Activated CD4-positive, alpha-beta T cell treated with anti-CD3 and anti-CD28 coated beads for 36 hours (primary cell): ENCODE measurements at places on chromosomes 1 and 21.

- peak; percentile 43 for DNase-seq
Measured at GRCh38 chr1:47231301-47232186, 481 bp downstream of the TAL1 start.

GRCh38 chr1:16961297-16962133 is 18.9 kb downstream of the MFAP2 start:
- DNase-seq: no peak

GRCh38 chr1:198933515-198934222 is 294.8 kb downstream of the PTPRC start:
- DNase-seq: no peak

DNA sequence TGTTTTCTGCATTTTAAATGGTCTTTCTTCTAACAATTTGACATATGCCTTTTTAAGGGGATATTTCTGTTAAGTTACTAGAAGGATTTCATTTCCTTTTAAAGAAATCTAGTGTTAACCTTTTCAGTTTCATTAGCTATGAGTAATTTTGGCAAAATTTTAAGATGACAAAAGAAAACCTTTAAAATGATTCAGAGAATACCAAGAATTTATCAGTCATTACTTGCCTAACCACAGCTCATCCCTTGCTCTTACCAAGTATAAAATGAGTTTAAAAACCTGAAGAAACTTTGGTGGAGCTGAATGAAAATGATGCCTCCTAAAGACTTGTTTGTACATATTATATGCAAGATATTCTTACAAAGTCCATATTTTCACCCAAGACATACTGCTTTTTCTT is 101.7 kb downstream of the NEK7 start:
- DNase-seq: no peak

GRCh38 chr1:154352581-154353459 is 27.5 kb downstream of the ATP8B2 start:
- peak; percentile 80 for DNase-seq

- no peak for DNase-seq
Measured at GRCh38 chr1:200027264-200027823, at the start of gene NR5A2. TSS of gene NR5A2 (plus strand) at chr1:200027710. CDS start at chr1:200027848, 138 bp downstream.

DNA sequence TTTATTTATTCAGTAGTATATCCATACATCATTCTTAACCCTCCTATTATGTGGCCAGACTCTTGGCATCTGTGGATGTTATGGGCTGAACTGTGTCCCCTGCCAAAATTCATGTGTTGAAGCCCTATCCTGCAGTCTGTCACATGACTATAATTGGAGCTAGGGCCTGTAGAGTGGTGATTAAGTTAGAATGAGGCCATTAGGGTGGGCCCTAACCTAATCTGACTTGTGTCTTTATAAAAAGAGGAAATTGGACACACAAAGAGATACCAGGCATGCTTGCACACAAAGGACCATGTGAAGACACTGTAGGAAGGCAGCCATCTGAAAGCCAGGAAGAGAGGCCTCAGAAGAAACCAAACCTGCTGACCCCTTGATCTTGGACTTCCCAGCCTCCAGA is 6.6 kb downstream of the ZMYND12 start:
- DNase-seq: no peak

GRCh38 chr21:21712748-21713520 is 714.7 kb downstream of the NCAM2 start:
- no peak for DNase-seq

GRCh38 chr21:46108827-46109312 is 11.0 kb downstream of the COL6A2 start:
- no peak for DNase-seq

GRCh38 chr1:25474439-25475047 is 43.8 kb downstream of the MACO1 start:
- no peak for DNase-seq

- DNase-seq: no peak
Measured at GRCh38 chr1:41423511-41424191, 60.8 kb downstream of the EDN2 start.

DNA sequence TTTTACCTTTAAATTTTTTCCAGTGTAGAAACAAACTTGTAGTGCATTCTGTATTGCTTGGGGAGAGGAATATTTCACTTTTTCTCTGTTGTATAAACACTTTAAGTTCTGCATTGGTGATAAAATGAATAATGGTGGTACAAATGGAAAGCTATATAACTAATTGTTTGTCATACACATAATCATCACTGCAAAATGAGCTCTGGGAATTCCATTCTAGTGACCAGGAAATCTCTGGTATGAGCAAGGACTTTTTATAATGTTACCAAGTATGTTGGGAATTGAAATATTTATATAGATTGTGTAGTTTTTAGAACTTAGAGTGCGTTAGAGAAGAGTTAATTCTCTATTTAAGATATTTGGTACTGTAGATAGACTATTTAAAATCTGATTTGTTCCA is 5.0 kb upstream of the FMN2 start:
- no peak for DNase-seq

DNA sequence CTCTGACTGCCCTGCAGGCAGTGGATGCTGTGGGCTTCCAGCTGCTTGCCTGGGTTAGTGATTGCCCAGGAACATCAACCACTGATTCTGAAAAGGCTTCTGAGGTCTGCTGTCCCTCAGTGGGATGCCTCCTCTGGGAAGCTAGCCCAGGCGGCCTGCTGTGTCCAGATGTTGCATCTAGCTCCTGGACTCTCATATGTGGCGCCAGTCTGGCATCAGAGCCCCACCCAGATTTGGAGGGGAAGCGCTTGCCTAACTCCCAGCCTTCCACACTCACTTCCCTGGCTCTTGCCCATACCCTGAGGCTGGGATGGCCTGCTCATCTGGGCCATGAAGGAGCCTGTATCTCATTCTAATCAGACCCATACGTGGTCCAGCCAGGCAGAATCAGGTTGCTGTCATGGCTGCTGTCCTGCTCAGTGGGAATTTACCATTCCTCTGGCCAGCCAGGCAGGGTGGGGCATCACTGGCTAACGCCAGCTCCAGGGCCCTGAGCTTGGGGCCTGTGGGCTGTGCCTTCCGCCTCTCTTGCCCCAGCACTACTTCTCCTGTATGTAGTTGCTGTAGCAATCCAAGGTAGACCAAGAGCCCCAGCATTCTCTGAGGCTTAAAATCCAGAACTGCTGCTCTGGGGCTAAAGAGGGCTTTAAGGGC is 4.1 kb downstream of the CSF1 start:
- no peak for DNase-seq

- DNase-seq: no peak
Measured at GRCh38 chr1:32618673-32619221, 31.6 kb downstream of the ZBTB8OS start.

GRCh38 chr1:48572646-48573258 is 100.7 kb upstream of the SPATA6 start:
- DNase-seq: peak; percentile 49

DNA sequence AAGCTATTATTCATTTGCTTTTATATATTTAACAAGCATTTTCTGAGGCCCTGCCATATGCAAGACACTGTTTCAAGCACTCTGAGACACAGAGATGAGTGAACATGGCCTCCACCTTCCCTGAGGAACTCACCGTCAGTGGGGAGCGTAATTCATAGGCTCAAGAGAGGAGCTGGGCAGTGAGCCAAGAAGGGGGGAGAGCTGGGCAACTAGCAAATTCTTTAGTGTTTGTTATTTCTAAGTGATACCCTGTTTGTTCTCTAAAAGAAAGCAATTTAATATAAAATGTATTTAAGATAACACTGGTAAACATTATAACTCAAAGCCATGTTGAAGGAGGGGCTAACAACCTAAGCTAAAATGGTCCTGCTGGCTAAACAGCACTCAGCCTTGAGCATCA is 119.2 kb upstream of the NGF start:
- no peak for DNase-seq

- no peak for DNase-seq
Measured at GRCh38 chr1:14913482-14914177, 239.9 kb upstream of the TMEM51 start.

DNA sequence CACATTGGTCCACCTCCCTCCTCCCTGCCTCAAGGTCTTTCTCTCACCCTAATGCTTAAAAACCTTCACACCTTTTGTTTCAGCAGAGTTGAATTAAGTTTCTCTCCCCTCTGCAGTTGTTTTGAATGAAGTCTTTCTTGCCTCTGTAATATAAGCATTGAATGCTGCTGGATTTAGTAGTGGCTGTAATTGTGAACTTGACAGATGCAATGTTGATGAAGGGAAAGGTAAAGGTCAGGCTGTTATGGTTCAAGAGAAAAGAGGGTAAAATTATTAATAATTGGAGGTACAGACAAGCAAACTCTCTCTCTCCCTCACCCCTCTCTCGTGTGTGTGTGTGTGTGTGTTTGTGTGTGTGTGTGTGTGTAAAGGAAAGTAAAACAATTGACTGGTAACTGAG is 509.8 kb downstream of the AMY1C start:
- no peak for DNase-seq

GRCh38 chr1:19825298-19825697 is 10.2 kb upstream of the RNF186 start:
- no peak for DNase-seq

GRCh38 chr1:100629391-100629790 is 90.2 kb upstream of the VCAM1 start:
- DNase-seq: no peak

GRCh38 chr1:58824753-58825389 is 41.0 kb upstream of the JUN start:
- no peak for DNase-seq

- DNase-seq: no peak
Measured at GRCh38 chr1:151273924-151274466, 8.1 kb upstream of the ZNF687 start.

GRCh38 chr1:118896416-118896815 is 91.7 kb downstream of the TBX15 start:
- no peak for DNase-seq

GRCh38 chr1:51070011-51070410 is 32.0 kb upstream of the C1orf185 start:
- DNase-seq: no peak

- DNase-seq: no peak
Measured at GRCh38 chr21:14981246-14981645, 83.6 kb downstream of the NRIP1 start.
